GM04503 (cell line): ENCODE measurements at places on chromosomes 4 and X.

DNA sequence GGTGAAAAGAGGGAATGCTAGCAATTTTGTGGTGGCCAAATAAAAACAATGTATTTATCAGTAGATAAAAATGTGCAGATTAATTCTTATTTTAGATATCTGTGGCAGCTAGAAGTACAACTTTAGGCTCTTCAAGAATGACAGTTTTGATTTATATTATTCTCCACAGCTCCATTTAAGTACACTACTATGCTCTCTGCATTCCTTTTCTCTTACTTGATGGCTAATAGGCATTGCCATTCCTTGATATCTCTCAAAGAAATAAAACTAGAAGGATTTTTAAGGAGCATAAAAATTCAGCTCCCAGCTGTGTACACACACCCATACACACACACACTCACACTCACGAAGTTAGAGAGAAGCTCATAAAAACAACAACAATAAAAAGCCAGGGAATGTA lies 59.4 kb upstream of the H2AZ1 start:
- DNase-seq: no peak

GRCh38 chrX:138859421-138859820 lies 147.9 kb upstream of the FGF13 start:
- DNase-seq: peak; percentile 50

DNA sequence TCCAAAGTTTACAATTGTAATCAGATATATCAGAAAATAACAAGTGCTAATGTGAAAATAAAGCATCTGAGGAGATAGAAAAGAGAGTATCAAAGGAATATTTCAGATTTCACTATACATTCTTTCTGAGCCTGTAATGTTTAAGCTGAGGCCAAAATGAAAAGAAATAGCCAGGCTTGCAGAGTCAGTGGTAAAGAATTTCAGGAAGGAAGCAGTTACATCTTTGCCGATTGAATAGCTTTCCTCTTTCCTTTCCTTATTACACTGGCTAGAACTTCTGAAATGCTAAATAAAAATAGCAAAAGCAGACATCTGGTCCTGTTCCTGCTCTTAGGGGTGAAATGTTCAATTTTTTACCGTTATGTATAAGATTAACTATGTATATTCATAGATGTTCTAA lies 1441.6 kb upstream of the PCDH7 start:
- DNase-seq: no peak

- no peak for DNase-seq
Observed at GRCh38 chr4:88409206-88409605, 30.6 kb downstream of the HERC6 start.

DNA sequence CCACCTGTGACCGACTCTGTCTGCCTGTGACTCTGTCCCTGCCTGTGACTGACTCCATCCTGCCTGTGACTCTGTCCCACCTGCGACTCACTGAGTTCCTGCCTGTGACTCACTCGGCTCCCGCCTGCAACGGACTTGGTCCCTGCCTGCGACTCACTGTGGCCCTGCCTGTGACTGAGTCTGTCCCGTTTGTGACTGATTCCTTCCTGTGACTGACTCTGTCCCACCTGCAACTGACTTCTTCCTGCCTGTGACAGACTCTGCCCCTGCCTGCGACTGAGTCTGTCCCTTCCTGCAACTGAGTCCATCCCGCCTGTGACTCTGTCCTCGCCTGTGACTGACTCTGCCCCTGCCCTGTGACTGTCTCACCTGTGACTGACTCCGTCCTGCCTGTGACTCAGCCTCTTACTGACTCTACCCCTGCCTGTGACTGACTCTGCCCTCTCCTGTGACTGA lies 9.6 kb upstream of the UVSSA start:
- DNase-seq: no peak

DNA sequence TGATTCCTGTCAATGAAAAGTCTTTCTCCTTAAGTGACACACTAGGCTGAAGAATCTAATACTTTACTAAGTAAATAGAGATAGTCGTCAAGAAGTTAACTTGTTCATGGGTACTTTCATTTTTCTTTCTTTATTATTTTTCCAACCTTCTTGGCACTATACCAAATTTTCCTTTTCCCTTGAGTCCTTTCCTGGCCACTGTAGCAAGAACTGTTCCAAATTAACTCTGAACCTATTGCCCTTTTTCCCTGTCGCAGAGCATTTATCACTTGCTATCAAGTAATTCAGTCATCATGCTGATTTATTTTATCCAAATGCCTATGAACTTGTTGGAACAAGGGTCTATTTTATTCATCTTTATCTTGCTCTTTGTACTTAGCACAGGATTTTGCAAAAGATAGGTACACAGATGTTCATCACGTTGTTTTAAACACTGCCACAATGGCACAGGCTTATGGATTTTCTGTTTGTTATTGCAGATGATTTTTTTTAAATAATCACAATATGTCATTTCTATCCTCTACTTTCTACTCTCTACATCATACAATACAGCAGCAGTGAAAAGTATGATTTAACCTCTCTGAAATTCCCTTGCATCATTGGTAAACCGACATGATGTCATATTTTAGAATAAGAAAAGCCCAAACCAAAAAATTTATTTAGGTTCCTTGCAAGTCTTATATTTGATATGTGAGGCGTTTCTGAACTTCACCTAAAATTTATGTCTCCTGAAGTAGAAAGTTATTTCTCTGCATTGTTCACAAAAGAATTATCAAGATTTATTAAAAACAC lies 2352.3 kb downstream of the PCDH7 start:
- DNase-seq: no peak

DNA sequence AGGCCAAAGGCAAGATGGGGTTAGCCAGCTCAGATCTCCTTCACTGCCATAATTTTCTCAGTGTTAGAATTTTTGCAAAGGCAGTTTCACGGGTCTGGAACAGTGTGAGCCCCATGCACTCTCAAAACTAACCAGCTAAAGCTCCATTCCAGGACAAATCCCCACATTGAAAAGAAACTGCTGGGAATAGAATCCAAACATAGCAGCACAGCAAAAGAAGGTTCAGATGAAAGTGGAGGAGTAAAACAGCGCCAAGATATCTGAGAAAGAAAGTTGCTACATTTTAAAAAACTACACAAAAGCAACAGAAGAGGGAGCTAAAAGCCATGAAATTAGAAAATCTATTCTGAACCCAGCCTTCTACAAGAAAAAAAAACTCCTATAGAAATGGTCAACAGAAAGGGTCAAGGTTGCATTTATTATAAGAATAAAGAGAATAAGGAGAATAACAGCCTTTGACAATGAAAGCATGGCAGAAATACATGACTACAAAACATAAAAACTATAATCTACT lies 39.6 kb upstream of the SLC7A3 start:
- DNase-seq: no peak

- no peak for DNase-seq
Observed at GRCh38 chr4:176614793-176615192, 177.9 kb downstream of the VEGFC start.

DNA sequence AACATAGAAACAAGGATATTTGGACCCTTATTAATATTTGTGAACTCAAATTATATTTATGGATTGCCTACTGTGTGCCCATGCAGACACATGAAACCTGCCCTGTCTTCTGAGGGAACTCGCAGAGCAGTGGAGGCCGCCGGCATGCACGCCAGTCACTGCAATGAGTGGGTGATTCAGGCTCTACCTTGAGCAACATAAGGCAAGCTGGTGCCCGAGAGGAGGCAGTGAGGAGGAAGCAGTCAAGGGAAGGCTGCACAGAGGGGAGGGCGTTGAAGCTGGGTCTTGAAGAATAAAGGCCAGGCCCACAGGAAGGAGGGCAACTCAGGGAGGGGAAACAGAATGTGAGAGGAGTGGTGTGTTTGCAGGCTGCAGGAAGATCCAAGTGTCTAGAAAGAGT lies 52.8 kb downstream of the PPEF2 start:
- no peak for DNase-seq

DNA sequence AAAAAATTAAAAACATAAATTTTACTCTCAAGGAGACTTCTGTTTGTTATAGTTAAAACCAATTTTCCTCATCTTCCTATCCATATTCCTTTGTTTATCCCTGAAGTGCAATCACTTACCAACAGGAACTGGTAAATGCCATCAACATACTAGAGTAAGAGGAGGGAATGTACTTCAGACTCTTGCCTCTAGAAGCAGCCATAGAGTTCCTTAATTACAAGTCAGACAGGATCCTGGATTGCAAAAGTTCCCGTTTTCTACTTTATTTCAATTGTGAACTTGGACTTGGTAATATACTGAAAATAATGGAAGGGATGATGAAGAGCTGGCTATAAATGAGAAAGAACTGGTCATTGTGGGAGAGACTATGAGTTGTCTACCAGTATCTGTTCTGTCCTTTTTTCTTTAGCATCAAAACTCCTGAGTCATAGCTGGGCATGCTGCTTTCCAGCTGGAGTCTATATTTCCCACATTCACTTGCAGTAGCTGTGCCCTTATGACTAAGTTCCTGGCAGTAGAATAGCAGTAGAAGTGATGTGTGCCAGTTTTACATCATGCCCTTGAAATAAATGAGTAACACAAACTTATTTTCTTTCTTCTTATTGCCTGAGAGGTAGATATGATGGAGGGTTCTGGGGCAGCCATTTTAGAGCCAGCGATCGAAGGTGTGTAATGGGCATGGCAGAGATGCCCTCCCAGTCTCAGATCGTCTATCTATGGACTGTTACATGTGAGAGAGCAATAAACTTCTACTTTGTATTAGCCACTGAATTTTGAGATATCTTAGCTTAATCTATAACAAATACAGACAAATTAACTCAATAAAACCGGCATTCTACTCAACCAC lies 26.8 kb upstream of the SPARCL1 start:
- DNase-seq: peak; percentile 61

DNA sequence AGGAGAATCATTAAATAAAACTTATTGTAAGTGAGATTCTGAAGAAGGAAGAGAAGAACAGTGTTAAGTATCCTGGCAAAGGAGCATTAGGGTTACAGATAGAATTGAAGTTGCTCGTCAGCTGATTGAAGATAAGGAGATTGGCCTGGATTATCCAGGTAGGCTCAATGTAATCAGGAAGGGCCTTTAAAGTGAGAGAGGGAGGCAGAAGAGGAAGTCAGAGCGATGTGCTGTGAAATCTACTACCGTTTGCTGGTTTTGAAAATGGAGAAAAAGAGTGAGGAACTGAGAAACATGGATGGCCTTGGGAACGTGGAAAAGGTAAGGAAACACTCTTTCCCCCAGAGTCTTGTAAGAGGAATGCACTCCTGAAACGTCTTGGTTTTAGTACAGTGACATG lies 245.7 kb downstream of the ANTXR2 start:
- no peak for DNase-seq

- DNase-seq: no peak
Observed at GRCh38 chrX:34563804-34564203, 93.3 kb downstream of the TMEM47 start.

- peak; percentile 51 for DNase-seq
Observed at GRCh38 chr4:1201851-1202525, 29.6 kb upstream of the SPON2 start.

DNA sequence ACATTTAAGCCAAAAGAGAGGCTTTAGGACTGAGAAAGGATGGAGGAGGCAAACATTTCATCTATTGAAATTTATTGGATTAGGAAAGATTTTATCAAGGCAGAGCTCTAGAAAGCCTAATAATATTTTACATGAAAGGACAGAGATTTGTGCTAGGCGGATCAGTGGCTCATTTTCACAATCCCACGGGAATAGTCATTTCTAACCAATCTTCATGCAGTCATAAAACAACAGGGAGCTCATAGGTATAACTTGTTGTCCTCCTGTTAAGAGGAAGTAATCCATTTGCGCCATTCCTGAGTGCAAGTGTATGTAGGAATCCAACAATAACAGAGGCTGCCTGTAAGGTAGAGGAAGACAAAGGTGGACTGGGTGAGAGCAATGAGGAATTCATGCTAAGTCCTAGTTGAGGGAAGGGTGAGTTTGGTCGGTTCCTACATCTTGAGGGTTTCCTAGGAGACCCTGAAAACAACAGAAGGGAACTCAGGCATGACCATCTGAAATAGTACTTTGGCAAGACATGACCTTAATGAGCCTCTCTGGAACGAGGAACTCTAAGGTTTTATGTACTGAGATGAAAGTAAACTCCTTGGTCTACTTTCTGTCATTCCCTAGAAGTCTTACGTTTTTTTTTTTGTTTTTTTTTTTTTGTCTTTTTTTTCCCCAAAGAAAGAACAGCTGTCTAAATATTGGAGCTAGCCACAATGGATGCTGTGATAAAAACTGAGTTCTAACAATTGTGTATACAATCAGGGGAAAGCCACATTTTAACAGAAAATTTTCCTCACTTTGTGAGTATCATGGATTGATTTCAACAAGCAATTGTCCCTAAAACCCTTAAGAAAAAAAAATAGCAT lies 89.7 kb downstream of the GEMIN8 start:
- DNase-seq: no peak

DNA sequence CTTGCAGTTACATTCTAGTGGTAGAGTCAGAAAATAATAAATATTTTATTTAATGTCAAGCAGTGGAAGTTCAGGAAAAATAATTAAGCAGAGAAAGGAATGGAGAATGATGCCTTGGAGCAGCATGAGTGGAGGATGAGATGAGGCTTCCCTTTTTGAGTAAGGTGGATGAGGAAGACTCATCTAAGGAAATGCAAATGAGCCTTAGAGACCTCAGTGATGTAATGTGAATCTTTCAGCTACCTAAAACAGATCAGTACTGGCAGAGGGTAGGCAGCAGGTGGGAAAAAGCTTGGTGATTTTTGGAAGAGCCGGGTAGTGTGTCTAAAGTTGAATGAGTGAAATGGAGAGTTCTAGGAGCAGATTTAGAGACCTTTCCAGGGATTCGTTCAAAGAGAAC lies 118.2 kb downstream of the GRID2 start:
- DNase-seq: no peak

- no peak for DNase-seq
Observed at GRCh38 chr4:178976861-178977260, 1534.6 kb upstream of the AGA start.

DNA sequence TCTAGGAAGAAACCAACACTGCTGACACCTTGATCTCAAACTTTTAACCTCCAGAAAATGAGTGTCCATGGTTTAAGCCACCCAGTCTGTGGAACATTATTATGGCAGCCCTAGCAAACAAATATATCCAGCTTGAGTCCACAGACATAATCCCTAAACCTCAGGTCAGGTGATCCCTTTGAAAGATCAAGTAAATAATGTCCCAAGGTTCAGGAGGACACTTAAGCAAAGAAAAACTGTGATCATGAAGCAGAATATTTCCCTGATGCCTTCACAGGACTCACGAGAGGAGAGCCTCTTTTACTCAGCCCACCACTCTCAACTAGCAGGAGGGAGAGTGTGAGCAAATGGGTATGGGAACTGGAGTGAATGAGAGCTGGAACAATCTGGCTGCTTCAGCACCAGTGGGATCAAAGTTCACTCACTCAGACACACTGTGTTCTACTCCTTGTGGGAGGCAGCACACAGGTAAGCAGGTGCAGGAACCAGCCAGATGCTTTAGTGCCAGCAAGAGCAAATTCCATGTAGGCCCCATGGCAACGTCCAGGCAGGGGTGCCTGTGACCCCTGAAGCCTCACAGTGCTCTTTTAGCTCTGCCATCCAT lies 608.4 kb downstream of the RAB28 start:
- no peak for DNase-seq

- DNase-seq: peak; percentile 71
Observed at GRCh38 chrX:109840585-109840984, 107.5 kb upstream of the ACSL4 start.

- DNase-seq: no peak
Observed at GRCh38 chr4:66923081-66923865, 622.0 kb downstream of the CENPC start.

- DNase-seq: no peak
Observed at GRCh38 chr4:30968926-30969325, 248.8 kb downstream of the PCDH7 start.

- DNase-seq: no peak
Observed at GRCh38 chr4:104491481-104492182, 3.1 kb downstream of the CXXC4 start.
